ENCODE measurements at places on chromosomes 7 and 10.
A peak's percentile ranks its signal among the peaks of the same experiment; 100 is the strongest.

- no peak for DNase-seq
Observed at GRCh38 chr10:72746426-72747363, 54.8 kb downstream of the MCU start.

GRCh38 chr7:83824214-83824613, 175.3 kb upstream of the SEMA3E start:
- DNase-seq = no peak

DNA sequence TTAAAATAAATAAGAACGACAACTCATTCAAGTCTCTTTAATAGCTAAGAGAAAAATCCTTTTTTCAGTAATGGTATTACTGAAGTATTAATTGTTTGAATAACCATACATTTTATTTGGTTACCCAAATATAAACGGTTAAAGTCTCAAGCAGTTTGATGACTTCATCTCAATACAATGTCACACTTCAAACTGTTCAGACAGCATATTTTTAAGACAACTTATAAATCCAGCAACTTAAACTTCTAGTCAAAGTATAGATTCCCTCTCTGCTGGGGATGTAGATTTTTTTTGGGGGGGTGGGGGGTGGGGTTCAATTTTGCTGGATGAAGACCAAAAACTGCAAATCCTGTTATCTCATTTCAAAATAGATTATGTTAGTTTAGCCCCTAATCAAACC, 42.0 kb downstream of the GNA12 start:
- no peak for DNase-seq

- no peak for DNase-seq
Observed at GRCh38 chr7:1540776-1541271, 10.3 kb downstream of the MAFK start.

- DNase-seq = peak; percentile 78
Observed at GRCh38 chr10:12348870-12349628, at the start of gene CAMK1D. TSS of gene CAMK1D (plus strand) at chr10:12349547.

DNA sequence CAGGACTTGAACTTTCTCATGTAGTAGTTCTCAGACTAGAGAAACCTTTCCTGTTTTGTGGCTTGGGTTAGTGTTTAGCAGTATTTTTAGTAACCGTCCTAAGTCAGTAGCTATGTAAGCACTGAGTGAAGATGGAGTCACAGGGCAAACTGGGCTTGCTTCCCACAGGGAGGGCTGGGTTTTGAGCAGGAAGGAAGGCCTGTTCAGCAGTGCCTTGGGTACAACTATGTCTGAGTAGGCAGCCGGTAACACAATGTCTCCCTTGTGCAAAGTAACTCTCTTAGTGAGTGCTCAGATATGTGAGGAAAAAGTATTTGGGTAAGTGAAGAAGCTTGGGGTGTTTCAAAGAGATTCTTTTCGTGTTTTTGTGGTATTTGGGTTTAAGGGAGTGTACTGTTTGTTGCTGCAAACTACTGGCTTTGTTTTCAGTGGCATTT, 96.4 kb downstream of the CCSER2 start:
- DNase-seq = no peak

- no peak for DNase-seq
Observed at GRCh38 chr10:80275756-80276155, 13.7 kb downstream of the MAT1A start.

DNA sequence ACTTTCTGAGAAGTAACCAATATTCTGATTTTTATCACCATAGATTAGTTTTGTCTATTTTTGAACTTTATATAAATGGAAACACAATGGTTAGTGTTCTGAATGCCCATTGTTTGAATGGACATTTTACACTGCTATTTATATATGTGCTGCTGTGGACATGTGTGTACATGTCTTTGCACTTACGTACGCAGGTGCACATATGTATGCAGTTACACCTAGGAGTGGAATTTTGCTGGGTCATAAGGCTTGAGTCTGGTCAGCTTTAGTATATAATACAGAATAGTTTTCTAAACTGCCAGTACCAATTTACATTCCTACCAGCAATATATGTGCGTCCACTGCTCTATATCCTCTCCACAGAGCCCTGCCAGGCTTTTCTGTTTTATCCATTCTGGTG, 24.5 kb upstream of the ZEB1 start:
- no peak for DNase-seq

DNA sequence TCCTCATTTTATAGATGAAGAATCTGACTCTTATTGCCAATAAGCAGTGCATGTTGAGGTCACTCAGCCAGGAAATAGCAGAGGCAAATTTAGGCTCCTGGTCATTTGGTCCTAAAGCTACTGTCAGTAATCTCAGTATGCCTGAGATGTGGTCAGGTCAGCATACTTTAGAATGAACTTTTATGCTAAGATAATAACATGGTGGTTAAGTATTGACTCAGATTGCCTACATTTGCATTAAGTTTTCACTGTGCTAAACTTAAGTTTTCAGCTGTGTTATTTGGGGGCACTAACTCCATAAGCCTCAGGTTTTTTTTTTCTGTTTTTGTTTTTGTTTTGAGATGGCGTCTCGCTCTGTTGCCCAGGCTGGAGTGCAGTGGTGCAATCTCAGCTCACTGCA, 35.9 kb upstream of the CCSER2 start:
- no peak for DNase-seq

DNA sequence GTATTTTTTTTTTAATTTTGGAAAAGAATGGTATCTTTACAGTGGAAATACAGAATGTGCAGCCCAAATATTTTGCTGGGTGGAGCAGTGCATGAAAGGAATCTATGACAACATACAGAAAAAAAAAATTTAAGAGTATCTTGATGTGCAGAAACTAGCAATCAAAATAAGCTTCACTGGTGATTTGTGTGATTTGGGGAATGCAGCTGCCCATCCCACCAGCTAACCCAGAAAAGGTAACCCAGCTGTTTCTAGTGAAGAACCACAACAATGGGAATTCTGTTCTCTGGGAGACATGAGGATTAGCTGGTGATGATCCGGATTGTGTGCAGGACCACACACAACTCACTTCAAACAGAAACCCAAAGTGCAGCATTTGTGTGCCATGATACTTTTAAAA, 375.5 kb downstream of the SEMA3D start:
- DNase-seq = no peak

DNA sequence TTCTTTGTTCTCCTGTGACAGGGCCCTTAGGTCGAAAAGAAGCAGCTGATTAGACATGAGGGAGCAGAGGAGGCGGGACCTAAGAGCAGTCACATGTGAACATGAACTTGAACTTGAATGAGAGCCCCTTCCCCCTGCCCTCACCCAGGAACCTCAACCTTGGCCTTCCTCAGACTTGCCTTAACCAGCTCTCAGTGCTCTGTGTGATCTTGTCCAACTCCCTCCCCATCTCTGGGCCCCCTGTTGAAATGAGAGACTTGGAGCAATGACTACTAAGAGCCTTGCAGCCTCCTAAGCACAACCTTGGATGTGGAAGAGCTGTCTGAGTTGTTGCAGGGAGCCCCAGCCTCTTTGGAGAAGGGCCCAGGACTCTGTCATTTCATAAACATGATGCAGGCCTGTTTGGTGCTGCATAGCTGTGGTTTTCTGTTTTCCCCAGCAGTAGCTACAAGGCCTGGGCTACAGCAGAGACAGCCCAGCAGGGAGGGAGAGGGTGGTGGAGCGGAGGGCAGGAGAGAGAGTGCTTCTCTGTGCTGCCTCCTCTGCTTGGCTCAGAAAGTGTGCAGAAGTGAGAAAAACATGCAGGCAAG, 123.9 kb upstream of the ZMIZ1 start:
- no peak for DNase-seq

DNA sequence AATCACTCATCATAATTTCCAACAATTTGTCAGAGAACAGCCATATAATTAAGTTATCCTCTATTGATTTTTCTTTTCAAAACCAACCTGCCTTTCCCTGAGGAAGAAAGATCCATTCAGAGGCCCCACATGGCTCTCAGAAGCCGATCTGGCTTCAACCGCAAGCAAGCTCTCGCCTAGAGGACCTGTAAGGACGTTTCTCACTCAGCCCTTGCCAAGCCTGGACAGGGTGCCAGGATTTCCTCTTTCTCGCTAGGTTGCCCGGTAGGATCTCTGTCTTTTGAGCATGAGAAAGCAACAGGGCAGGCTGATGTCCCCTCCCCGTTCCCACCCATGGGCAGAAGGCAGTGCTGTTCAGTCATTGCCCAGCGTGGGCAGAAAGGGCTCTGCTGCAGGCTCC, 13.0 kb downstream of the AIFM2 start:
- no peak for DNase-seq

DNA sequence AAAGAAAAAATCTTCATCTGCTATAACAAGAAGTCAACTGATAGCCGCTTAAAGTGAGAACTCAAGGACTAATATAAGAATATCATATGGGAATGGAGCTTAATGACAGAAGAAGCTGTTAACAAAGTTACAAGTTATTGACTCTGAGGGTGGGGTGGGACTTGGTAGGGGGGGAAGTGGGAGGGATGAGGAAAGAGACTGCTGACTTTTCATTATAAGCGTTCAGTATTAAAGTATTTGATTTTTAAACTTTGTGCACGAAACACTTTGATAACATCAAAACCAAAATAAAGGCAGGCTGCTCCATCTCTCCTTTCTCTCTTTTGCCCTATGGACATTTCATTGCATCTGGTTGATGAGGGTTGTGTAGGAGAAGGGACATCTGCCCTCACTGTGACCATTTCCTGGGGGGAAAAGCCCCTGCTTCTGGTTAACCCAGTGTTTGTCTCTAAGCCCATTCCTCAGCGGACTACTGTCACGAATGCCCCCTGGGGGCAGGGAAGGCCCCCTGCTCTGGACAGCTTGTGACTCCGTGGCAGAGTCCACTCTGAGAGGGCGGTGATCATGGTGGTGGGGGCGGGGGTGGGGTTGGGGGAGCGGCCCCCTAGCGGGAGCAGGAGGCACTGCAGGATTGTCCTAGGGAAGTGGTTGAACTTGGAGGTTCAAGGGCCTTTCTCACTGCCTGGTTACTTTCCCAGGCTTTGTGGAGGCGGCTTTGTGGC, 17.4 kb downstream of the SLC13A4 start:
- DNase-seq = no peak

GRCh38 chr7:120986650-120987049, 1.9 kb upstream of the CPED1 start:
- no peak for DNase-seq

DNA sequence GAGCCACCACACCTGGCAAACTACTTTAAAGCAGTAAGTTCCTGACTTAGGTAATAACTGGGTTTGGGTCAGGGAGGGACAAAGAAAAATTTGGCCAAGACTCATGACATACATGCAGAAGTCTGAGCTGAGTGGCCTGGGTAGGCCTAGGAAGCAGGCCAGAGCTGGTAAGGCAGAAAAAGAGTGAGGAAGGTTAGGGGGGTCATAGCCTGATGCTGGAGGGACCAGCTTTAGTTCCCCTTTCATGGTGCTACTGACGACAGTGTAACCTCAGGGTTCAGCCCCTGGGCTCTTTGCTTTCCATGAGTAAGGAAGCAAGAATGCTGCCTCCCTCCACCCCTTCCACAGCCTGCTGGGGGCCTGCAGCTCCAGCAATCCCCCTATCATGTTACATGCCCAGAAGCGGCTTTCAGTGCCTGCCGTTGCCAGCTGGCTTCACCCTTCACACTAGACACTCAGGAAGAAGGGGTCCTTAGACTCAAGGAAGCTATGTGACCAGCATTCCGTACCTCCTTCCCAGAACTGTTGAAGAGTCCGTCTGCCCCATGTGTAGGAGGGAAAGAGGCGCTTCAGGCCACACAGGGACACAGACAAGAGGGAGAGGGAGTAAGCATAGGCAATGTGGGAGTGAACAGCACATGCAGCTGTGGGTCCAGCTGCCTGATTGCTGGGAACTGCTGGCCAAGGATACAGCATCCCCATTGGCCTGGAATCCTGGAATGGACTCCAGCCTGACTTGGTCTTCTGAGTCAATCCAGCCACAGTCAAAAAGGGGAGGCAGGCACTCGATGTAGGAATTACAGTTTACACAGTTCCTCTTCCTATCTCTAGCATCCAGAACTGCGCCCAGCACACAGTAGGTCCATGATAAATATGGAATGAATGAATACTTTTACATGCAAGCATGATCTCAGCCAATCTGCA, 4.1 kb upstream of the PLAU start:
- DNase-seq = no peak

- DNase-seq = peak; percentile 80
Observed at GRCh38 chr7:100130608-100131453, 4.1 kb downstream of the MBLAC1 start.

DNA sequence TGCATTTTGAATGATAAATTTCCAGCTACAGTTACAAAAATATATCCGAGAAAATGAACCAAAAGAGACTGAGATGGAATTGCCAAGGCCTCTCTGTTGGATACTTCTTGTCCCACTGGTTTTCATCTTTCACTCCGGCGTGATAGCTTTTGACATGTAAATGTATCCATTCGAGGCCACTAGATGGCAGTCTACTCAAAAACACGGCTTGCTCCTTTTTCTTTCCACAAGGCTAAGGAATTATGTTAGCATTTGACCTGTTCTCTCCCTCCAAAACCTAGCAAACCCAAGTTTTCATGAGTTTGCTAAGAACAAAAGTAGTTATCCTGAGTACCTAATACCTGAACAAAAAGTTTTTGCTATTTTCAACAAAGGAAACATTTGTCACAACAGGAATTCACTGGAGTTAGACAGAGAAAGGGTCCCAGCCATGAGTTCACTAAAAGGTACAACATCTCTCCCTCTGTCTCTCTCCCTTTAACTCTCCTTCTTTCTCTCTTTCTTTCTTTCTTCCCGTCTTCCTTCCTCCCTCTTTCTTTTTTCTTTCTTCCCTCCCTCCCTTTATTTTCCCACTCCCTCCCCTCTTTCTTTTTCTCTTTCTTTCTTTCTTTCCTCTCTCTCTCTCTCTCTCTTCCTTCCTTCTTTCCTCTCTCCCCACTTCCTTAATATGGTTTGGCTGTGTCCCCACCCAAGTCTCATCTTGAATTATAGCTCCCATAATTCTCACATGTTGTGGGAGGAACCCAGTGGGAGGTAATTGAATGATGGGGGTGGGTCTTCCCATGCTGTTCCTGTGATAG, 207.9 kb upstream of the MYO3A start:
- DNase-seq = no peak

DNA sequence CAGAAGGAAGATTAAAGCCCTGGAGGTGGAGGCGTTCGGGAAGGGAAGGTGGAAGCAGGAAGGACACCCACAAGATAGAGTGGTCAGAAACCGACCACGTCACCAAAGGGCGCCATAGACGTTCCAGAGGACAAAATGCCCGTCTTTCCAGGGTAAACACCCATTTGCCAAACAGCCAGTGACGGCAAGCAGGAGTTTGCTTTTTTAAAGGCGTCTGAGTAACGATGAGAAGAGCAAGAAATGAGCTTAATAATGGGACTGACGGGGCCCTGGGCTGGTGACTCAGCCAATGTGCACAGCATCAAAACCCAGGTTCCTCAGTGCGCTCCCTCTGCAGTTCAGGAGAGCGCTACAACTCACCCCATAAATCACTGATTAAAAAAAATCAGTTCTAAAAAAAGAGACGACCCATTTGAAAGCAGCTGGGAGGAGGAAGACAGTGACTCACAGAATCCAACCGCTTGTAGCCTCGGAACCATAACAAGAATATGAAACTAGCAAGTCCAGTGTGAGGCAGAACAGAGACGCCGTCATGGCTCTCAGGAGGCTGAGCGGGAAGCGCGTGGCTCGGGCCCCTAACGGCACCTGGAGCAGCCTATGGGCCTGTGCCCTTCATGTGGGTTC, 5.9 kb downstream of the DIP2C start:
- DNase-seq = no peak

Measured in stimulated activated CD8-positive, alpha-beta memory T cell treated with anti-CD3 and anti-CD28 coated beads, Interleukin-4, amount 100 ng/mL, for 24 hours (primary cell).